Gastroesophageal sphincter (tissue), 4 donors: ENCODE measurements at places on chromosomes 4 and X. TPM values are rescaled to one million over a fixed set of nuclear protein-coding genes. Genes with fewer than 3 reads are reported as not detected.

DNA sequence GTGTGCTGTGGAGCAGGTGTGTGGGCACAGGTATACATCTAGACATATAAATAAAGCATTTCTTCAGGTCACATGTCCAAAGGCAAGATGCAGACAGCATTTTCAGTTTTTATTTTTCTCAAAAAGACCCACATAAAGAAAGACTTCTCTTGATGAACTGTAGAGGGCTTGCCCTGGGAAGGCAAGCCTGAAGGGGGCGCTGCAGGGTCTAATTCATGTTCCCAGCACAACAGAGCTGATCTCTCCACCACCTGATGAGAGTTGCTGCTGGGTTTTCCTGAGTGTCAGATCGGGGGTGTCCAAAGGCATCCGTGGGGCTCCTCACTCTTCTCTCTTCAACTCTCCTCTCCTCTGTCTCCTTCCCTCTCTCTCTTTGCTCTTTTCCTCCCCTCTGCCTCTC is 26.6 kb downstream of the ADRA2C start:
- ATAC-seq, result no peak
- H3K27ac ChIP-seq, result no peak overlapping the region

DNA sequence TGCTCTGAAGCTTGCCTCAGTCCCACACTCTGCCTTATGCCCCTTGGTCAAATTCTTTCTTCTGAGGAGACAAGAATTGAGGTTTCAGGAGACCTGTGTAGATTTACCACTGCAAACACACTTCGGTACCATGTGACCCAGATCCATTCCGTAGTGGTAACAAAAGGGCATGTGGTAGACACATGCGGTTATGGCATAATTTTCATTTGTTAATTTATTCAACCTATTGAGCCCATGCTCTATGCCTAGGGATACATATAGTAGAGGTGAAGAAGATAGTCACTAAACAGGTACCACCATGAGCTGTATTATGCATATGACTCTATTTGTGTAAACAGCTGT is 190.9 kb downstream of the NDST4 start:
- no peaks in the 10 kb centered on the region for H3K36me3 ChIP-seq
- no peaks in the 10 kb centered on the region for H3K27me3 ChIP-seq
- no peak for ATAC-seq
- H3K27ac ChIP-seq, result no peak overlapping the region

DNA sequence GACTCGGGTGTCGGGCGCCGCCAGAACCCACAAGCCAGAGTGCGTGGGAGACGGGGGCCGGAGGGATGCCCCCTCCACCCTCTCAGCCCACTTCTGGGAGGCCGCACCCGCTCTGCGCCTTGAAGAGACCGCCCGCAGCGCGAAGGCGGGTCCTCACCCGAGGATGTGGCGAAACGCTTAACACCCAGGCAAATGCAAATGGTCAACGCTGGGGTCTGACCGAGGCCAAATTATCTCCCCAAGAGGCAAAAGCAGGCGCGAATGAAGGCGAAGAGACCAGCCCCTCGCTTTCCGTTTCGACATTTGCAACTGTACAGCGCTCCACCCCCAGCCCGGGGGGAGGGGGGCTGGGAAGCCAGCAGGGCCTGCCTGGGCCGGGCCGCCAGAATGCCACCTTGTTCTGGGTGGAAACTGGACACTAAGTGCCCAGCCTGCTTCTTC is 137.7 kb upstream of the ZIC3 start:
- H3K27me3 ChIP-seq, result peaks cover 76% of the 10 kb centered on the region
- H3K36me3 ChIP-seq, result no peaks in the 10 kb centered on the region

DNA sequence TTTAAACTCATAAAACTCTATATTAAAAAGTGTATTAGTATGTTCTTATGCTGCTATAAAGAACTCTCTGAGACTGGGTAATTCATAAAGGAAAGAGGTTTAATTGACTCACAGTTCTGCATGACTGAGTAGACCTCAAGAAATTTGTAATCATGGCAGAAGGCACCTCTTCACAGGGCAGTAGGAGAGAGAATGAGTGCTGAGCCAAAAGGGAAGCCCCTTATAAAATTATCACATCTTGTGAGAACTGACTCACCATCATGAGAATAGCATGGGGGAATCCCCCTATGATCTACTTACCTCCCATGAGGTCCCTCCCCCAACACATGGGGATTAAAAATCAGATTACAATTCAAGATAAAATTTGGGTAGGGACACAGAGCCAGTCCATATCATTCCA is 463.2 kb downstream of the KLHL13 start:
- H3K4me3 ChIP-seq, result no peak overlapping the region
- H3K36me3 ChIP-seq, result no peaks in the 10 kb centered on the region
- no peak overlapping the region for H3K27ac ChIP-seq
- ATAC-seq, result no peak
- no peaks in the 10 kb centered on the region for H3K4me1 ChIP-seq
- no peaks in the 10 kb centered on the region for H3K27me3 ChIP-seq

DNA sequence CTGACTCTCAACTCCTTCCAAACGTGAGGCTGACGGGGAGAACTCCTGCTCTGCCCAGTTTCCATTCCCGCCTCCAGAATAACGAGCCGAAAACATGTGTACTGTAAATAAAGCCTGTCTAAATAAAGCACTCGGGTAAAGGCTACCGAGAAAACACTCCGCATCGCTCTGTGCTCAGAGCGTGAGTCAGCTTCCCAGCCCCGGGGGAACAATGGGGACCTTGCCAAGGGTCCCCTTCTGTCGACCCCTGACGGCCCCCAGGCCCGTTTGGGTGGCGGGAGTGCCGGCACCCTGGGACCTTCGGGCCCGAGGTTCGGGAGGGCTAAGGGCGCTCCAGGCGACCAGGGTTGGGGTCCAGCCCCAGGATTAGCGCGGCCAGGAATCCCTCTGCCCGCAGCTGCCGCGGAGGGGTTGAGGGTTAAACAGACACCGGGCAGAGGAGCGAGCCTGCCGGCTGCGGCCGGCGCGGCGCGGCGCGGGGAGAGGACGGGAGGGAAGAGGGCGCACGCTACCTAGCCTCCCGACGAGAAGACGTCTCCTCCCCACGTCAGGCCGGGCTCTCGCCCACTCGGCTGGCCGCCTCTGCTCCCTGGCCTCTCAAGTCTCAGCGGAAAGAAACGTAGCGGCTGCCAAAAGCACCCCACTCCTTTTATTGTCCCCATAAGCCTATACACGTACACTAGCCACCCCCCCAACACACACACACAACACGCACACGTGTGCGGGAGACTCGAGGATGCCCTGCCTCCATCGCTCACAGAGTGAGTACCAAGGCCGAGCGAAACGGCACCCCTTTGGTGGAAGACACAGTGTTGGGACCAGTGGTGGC is 85.5 kb downstream of the BCOR start:
- no peaks in the 10 kb centered on the region for H3K36me3 ChIP-seq
- peaks cover 33% of the 10 kb centered on the region for H3K4me1 ChIP-seq
- no peaks in the 10 kb centered on the region for H3K27me3 ChIP-seq
- ATAC-seq, result no peak
- no peak overlapping the region for H3K4me3 ChIP-seq

DNA sequence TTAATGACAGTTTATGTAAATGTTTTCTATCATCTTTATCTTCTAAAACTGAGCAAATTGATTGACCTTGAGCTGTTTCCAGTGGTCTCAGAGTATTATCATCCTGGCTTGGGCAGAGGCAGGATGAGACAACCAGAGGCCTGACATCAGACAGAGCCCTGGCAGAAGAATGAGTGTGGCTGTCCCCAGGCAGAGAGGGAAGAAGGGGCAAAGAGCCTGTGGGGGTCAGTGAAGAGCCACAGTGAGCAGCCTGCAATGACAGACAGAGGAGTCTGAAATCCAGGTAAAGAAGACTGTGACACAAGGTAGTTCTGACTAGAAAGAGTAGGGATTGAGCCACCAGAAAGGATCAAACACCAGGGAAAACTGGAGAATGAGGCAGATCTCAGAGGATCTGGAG is 182.4 kb upstream of the ARSJ start:
- H3K27ac ChIP-seq, result no peak overlapping the region
- H3K4me3 ChIP-seq, result no peak overlapping the region
- ATAC-seq, result no peak
- no peaks in the 10 kb centered on the region for H3K36me3 ChIP-seq
- no peaks in the 10 kb centered on the region for H3K27me3 ChIP-seq

- no peaks in the 10 kb centered on the region for H3K36me3 ChIP-seq
- no peak overlapping the region for H3K27ac ChIP-seq
- H3K4me1 ChIP-seq, result peaks cover 6% of the 10 kb centered on the region
- H3K4me3 ChIP-seq, result no peak overlapping the region
- no peaks in the 10 kb centered on the region for H3K27me3 ChIP-seq
Measured at GRCh38 chr4:159398236-159398638, 295.4 kb downstream of the RAPGEF2 start.

GRCh38 chrX:41858161-41858775 is 65.1 kb downstream of the CASK start:
- no peaks in the 10 kb centered on the region for H3K36me3 ChIP-seq
- no peak overlapping the region for H3K27ac ChIP-seq

Gene MAGEA9B
- not detected for total RNA-seq

Gene QRFPR
- 0.31 TPM for total RNA-seq

Gene MAGEB1
- not detected for total RNA-seq

Gene SAGE1
- not detected for total RNA-seq
